ENCODE measurements at places on chromosomes 16 and 17.

- DNase-seq: no peak
Measured at GRCh38 chr17:45046537-45047125, 4.8 kb downstream of the DCAKD start.

GRCh38 chr16:25135254-25135878, 23.8 kb downstream of the LCMT1 start:
- DNase-seq: no peak

- peak; percentile 16 for DNase-seq
Measured at GRCh38 chr17:83199500-83200201, 120.2 kb downstream of the METRNL start.

DNA sequence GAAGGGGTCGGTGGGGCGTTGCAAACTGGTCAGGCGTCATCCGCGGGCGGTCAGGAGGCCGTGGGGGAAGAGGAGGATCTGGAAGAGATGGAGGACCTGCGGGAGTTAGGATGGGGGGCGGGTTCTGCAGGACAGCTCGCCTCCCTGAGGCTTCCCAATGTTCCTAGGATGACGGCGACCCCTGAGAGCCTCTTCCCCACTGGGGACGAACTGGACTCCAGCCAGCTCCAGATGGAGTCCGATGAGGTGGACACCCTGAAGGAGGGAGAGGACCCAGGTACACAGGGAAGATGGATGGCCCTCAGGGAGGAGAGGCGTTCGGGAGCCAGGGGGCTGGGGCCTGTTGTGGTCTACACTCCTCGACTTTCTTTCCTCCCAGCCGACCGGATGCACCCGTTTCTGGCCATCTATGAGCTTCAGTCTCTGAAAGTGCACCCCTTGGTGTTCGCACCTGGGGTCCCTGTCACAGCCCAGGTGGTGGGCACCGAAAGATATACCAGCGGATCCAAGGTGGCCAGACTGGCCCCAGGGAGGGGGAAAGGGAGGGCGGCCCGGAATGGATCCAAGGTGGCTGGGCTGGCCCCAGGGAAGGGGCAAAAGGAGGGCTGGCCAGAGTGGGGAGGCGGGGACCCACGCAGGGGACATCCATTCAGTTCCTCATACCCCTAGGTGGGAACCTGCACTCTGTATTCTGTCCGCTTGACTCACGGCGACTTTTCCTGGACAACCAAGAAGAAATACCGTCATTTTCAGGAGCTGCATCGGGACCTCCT, 839 bp downstream of the PLD2 start:
- no peak for DNase-seq

Data from OCI-M1 (cell line).